ENCODE measurements at places on chromosomes 1 and 21. TPM values are rescaled to one million over a fixed set of nuclear protein-coding genes. Genes with fewer than 3 reads are reported as not detected.

DNA sequence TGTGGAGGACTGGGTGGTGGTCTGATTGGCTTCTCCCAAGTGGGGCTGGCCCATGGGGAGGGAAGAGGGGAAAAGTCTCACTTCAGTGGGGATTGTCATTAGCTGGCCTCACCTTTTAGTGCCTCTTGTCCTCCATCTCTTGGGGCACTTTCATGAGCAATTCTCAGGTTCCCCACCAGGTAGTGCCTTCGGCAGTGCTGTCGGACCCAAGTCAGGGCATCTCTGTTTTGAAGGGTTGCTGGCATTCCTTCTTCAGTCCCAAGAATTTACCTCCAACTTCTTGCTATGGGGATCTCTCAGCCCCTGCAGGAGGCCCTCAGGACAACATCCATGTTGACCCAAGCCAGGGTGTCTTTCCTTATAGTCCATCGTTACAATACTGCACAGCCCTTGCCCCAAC lies 54.7 kb upstream of the F3 start:
- no peak for DNase-seq

Gene GJA8
- total RNA-seq, result not detected

DNA sequence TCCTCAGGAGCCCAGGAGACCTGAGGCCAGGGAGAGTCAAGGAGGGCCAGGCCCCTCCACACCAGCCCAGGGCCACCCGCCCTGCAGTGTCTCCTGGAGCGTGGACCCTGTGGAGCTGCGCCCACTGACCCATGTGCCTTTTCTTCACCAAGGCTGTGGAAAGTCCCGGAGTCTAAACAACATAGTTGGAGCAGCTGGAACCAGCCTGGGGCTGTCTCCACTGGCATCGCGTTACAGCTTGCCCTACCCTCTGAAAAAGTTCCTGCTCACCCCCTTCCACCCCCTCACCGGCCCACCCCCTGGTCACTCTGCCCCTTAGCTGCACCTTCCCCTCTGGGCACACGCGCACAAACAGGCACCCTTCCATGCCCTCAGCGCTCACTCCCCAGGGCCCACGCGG lies 18.3 kb downstream of the KCNC4 start:
- no peak for DNase-seq

GRCh38 chr1:185775501-185775900 lies 41.3 kb downstream of the HMCN1 start:
- no peak for DNase-seq

Gene SPRR2B
- not detected for total RNA-seq

Gene EPHA2
- total RNA-seq, result not detected

Gene EPS15
- total RNA-seq, result 71.8 TPM
